AG04449 (cell line): ENCODE measurements at places on chromosomes 6 and 20.

GRCh38 chr20:44632103-44632752 lies 19.3 kb downstream of the ADA start:
- DNase-seq, result no peak

DNA sequence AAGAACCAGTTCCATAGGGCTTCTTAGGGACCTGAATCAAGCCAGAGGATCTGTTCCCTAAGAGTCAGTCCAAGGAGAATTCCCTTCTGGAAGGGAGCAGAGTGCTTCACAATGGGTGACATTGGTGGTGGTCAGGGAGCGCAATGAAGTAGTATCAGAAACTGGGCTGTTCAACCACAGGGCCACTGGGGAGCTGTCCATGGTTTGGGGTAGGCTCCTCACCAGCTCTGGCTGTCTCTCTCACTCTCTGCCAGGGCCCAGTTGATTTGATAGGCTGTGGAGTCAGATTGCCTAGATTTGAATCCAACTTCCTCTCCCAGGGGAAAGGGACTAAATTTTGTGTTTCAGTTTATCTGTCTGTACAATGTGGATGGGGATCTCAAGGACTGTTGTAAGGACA lies 36.7 kb upstream of the CHD6 start:
- DNase-seq, result no peak

DNA sequence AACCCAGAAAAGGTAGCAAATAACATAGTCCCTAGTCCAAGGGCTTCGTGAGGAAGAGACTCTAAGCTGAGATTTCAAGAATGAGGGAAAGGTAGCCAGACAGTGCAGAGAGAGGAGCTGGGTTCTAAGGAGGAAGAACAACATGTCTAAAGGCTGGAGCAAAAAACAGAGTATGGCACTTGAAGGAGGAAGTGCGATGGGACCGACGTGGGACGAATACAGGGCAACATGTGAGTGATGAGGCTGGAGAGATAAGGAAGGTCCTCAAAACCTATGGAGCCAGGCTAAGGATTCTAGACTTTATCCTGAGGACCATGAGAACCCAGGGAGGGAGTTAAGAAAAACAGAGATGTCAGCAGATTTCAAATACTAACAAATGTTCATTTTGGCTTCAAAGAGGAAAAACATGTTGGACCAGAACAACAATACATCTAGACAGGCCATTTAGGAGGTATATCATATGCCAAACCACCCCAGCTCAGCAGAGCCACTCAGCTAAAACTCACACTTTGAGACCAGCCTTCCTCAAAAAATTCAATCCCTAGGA lies 17.5 kb downstream of the ATXN1 start:
- no peak for DNase-seq

DNA sequence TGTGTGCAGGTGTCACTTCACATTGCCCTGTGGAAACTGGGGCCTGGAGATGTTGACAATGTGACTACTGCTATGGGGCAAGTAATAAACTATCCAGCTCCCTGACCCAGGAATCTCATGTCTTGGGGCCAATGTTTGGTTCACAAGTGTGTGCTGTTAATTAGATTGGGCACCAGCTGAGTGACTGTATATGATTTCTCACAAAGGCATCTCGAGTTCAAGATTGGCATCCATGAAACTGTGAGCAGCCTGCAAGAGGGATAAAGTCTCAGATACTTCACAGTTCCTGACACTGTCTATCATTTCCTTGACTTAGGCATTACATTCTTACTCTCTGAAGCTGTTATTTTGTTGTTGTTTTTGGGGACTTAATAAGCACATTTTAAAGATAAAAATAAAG lies 264.0 kb downstream of the PRKN start:
- no peak for DNase-seq

DNA sequence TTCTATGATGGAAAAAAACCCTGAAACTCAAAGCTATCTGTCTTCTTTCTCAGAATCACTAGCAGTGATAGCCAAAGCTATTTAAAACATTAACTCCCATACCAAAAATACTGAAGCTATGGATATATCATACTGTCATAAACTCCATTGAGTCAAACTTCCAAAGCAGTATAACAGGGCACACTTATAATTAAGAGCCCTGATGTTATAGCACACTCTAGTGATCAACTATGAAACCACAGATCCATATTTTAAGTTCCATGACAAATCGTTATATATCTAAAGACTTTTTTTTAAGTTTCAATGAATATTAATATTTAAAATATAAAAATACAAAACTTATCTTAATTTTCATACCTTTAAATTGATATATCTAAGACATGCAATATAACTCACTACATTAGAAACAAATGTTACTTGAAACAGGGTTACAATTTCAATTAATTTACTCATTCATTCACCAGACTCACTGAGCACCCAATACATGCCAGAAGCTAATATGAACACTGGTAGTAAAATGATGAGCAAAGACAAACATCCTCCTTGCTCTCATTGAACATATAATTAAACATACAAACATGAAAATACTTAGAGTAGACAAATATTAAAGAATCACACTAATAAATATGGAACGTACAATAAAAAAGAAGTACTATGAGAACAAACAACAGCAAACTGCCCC lies 69.3 kb downstream of the IBTK start:
- peak; percentile 23 for DNase-seq

- DNase-seq, result no peak
Observed at GRCh38 chr20:63295422-63295821, 2.4 kb downstream of the COL20A1 start.

GRCh38 chr6:53280207-53280606 lies 68.5 kb downstream of the ELOVL5 start:
- no peak for DNase-seq

DNA sequence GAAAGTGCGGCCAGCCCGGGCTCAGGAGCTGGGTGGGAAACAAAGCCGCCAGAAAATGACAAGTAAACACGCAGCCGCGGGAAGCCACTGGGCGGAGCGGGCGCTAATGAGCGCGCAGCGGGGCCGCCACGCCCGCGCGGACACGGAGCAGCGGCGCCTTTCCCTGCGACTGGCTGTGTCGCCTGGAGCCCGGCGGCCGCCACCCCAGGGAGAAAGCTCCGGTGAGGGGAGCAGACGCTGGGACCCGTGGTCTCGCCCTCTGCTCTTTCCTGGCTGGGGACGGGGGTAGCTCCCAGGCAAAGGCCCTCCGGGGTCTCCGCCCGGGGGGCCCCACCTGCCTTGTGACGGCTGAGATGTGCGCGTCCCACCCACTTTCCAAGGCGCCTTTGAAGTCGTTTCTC lies 54.9 kb downstream of the PRR18 start:
- DNase-seq, result no peak

- DNase-seq, result no peak
Observed at GRCh38 chr6:79610306-79611009, 20.7 kb upstream of the SH3BGRL2 start.

- no peak for DNase-seq
Observed at GRCh38 chr6:46052479-46052878, 36.8 kb upstream of the CLIC5 start.

DNA sequence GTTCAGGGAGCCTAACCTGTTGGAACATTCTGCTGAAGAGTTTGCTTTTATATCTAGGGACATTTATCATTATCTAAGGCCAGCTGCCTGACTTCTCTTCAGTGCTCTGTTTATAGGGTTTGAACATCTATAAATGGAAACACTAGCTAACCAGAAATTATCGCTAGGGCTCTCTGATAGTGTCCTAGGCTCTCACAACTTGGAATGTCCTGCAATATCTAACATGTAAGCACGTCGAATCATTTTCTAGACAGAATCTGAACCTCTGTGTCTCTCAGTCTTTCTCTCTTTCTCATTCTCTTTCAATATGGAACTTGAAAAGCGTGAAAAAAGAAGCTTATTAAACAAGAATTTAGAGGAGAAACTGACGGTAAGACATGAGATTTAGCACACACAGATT lies 92.5 kb upstream of the MLIP start:
- no peak for DNase-seq

- no peak for DNase-seq
Observed at GRCh38 chr20:25695532-25696370, 902 bp downstream of the ZNF337 start.

GRCh38 chr6:61675734-61676133 lies 610.3 kb downstream of the KHDRBS2 start:
- DNase-seq, result no peak

- no peak for DNase-seq
Observed at GRCh38 chr20:9495701-9496100, 18.7 kb upstream of the LAMP5 start.

- no peak for DNase-seq
Observed at GRCh38 chr20:32033316-32033715, 18.7 kb upstream of the HCK start.

- peak; percentile 76 for DNase-seq
Observed at GRCh38 chr20:60063048-60063451, 104.8 kb downstream of the CDH26 start.

- DNase-seq, result no peak
Observed at GRCh38 chr6:109255946-109256640, 126.2 kb downstream of the CD164 start.

GRCh38 chr6:90537723-90538258 lies 49.1 kb downstream of the MAP3K7 start:
- no peak for DNase-seq

DNA sequence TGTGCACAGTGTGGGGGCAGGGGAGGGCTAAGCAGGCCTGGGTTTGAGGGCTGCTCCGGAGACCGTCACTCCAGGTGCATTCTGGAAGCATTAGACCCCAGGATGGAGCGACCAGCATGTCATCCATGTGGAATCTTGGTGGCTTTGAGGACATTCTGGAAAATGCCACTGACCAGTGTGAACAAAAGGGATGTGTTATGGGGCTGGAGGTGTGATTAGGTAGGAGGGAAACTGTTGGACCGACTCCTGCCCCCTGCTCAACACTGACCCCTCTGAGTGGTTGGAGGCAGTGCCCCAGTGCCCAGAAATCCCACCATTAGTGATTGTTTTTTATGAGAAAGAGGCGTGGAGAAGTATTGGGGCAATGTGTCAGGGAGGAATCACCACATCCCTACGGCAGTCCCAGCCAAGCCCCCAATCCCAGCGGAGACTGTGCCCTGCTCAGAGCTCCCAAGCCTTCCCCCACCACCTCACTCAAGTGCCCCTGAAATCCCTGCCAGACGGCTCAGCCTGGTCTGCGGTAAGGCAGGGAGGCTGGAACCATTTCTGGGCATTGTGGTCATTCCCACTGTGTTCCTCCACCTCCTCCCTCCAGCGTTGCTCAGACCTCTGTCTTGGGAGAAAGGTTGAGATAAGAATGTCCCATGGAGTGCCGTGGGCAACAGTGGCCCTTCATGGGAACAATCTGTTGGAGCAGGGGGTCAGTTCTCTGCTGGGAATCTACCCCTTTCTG lies 44.0 kb upstream of the TTPAL start:
- no peak for DNase-seq

DNA sequence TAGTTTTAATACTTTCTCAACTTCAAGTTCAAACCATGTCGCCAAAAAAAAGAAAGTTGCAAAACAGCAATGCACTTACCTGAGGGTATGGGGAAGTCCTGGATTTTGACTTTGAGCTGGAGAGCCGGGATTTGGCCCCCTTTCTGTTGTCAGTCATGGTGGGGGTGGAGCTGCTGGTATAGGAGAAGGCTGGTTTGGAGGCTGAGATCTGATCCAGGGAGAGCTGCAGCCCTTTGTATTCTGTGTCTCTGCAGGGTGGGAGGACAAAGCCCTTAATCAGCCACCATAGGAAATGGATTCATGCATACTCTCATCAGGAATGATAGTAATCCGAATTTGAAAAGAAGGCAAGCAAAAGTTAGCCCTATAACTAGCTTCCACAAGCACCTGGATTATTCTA lies 44.0 kb downstream of the SIM1 start:
- no peak for DNase-seq

- no peak for DNase-seq
Observed at GRCh38 chr6:120214088-120214499, 864.5 kb upstream of the MAN1A1 start.

DNA sequence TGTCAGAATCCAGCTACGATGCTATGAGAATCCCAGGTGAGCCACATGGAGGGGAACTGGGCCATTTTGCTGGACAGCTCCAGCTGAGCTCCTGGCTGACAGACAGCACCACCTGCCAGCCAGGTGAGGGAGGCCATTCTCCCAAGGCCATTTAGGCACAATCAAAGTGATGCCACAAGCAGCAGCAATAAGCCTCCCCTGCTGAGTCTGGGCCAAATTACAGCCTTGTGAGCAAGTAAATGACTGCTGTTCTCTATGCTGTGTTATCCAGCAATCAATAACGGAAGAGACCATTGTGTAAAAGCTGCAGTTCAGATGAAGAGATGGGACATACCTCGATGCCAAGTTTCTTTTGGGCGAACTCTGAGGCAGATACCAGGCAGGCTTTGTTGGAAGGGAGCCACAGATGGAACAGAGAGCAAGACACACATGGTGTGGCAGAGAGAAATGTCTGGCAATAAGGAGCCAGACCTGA lies 14.0 kb upstream of the SCGN start:
- no peak for DNase-seq

DNA sequence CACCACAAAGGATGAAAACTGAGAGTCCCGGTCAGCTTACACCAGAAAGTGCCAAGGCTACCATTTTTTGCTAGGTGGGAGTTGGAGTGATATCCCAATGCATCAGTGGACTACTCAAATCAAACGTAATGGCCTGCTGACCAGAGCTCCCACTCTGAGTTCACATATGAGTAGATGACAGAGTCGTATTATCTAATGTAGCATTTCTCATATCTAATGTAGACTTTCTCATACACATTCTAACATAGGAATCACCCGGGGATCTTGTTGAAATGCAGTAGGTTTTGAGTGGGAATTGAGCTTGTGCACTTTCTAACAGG lies 38.4 kb upstream of the FUCA2 start:
- no peak for DNase-seq

DNA sequence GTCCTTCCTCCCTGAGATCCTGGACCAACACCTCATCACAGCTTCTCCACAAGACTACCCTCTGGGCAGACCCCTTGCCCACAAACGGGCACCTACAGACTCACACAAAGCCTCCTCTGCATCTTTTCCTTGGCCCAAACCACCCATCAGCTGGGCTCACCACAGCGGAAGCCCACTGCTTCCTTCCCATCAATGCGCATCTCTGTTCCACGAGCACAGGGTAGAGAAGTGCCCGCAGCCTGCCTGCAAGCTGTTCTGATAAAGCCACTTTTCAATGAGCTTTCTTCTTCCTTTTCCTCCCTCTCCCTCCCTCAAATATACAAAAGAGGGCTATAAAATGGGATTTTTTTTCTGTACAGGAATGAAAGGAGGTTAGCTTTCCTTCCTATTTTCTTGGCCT lies 111.2 kb downstream of the NFATC2 start:
- DNase-seq, result no peak

GRCh38 chr6:130138116-130138908 lies 84.4 kb downstream of the SAMD3 start:
- no peak for DNase-seq

GRCh38 chr6:158085261-158086053 lies 82.6 kb downstream of the SERAC1 start:
- DNase-seq, result no peak

DNA sequence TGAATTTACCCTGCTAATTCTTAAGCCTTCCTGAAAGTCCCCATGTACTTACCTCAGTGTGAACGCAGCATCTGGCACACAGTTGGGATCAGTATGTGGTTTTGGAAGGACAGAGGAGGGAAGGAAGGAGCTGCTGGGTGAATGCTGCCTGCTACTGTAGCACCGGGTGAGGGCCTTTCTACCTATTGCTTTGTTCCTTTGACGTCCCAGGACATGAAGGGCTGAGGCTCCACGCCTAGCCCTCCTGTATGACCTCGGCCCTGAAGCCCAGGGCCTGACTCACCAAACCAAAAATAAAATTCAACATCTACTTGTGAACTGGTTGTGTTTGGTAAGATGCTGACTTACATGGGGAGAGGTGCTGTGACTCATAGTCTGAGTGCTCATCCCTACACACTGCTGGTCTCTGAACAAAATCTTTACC lies 51.1 kb downstream of the ARID1B start:
- DNase-seq, result peak; percentile 79
